ENCODE measurements at places on chromosomes 2 and 18. TPM values are rescaled to one million over a fixed set of nuclear protein-coding genes. Genes with fewer than 3 reads are reported as not detected.

The SP140L gene
- 6.0 TPM for total RNA-seq

The GDF7 gene
- 0.36 TPM for total RNA-seq

The TNFRSF11A gene
- 0.72 TPM for total RNA-seq

The DAW1 gene
- 8.7 TPM for total RNA-seq

The IL1A gene
- 0.18 TPM for total RNA-seq

The CDH7 gene
- not detected for total RNA-seq

The SLC9A4 gene
- total RNA-seq, result not detected

The PROM2 gene
- under 0.01 TPM for total RNA-seq

The NCKAP5 gene
- total RNA-seq, result not detected
